ENCODE measurements at places on chromosomes 13 and 19.

DNA sequence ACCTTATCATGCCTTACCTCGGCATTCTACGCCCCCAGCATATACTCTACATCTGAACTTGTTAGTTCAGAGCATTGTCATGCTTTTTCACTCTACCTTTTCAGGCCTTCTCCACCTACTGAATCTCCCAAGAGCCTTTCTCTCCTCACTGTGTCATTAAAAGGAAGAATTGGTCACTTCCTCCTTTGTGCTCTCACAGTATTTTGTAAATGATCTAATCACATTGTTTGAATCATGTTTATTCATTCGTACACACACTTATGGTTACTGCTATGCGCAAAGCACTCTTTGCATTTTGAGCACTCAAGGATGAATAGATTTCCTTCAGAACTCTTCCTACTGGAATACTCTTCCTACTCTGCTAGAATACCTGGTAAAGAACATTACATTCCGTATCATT lies 15.8 kb upstream of the ELF1 start:
- no peak for DNase-seq

DNA sequence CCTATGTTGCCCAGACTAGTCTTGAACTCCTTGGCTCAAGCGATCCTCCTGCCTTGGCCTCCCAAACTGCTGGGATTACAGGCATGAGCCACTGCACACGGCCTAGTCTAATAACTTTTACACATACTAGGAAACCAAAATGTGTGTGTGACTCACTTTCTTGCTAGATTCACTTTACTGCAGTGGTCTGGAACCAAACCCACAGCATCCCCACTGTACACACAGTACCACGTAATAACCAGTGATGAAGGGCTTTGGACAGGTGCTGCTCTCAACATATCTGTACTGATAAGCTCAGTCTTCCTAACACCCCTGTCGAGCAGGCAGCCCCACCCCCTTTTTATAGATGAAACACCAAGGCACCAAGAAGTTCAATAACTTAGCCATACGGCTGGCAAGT lies 5.1 kb downstream of the DNMT1 start:
- DNase-seq = no peak

DNA sequence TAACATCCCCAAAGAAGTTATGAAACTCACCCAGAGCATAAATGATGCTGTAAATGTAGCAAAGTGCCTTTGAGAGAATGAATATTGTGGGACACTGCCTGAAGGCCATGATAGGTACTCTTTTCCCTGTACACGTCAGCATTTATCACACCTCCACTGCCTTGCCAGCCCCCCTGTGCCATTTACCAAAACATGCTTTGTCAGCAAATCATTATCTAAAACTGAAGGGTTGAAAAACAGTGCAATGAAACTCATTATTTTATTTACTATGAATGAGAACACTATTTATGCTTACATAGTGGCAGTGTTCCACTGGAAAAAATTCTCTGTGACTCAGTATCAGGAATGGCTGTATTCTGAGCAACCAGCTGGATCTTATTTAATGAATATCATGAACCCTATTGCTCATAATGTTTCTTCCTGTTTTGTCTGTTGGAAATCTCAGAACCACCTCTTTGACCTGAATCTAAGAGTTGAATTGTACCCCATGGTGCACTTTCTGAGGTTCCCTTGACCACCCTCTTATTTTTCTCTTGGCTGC lies 564.1 kb downstream of the DCT start:
- DNase-seq = no peak

DNA sequence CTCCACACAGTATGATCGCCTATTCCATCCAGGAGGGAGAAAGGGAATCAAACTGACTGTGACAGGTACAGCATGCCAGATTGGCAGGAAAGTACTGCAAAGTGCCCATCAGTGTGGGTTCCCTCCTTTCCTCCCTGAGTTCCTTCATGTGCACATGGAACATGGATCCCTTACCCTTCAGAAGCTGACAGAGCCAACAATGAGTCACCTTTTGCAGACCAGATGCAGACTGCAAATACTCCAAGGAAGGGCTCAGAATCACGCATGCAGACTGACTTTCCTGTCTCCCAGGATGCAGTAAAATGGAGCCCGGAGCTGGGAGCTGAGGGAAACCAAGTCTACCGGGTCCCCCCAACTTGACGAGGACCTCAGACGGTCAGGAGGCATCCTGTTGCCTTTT lies 41.8 kb downstream of the SACS start:
- DNase-seq = no peak

GRCh38 chr19:53853707-53854106 lies 14.0 kb upstream of the MYADM start:
- DNase-seq = no peak

GRCh38 chr19:5501907-5502306 lies 46.7 kb downstream of the ZNRF4 start:
- no peak for DNase-seq

All from SJSA1 (cell line).